ENCODE measurements at places on chromosomes 12 and 14. TPM values are rescaled to one million over a fixed set of nuclear protein-coding genes. Genes with fewer than 3 reads are reported as not detected.

DNA sequence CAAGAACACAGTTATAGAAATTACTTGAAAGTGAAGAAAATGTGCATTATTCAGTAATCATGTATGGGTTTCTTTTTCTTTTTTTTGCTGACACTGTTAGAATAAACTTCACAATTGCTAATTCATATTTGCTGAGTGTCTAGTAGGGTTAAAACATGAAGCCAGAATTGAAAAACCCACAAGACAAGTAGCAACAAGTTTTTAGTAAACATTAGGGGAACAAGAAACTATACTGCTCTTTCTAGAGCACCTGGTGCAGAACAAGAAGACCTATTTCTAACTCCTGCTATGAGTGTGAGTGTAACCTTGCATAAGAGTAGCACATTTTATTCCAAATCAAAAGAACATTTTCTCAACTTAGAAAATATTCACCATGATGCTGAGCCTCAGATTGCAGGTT, 83.2 kb downstream of the ITPR2 start:
- DNase-seq, result no peak

DNA sequence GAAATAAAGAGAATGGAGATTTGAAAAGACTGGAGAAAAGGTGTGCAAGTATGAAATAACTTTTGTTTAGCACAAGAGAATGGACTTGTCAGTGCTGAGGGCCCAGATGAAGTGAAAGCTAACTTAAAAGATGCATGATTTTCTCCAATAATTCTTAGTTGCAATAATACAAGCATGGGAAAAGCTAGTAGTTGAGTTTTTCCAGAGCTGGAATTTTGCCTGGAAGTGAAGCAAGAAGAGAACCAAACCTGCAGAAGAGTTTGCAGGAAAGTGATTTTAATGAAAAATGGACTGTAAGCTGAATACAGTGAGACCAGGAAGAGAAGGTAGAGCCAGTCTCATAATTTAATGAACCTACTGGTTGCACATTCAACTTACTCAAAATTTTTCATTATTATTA, 69.3 kb upstream of the FSCB start:
- no peak for DNase-seq

GRCh38 chr14:94485944-94486841, 10.2 kb upstream of the SERPINA9 start:
- DNase-seq, result peak; percentile 46

GRCh38 chr12:94874518-94875302, 128.8 kb downstream of the NDUFA12 start:
- no peak for DNase-seq

GRCh38 chr12:108319277-108320234, 19.6 kb downstream of the CMKLR1 start:
- no peak for DNase-seq

The HDAC7 gene
- 80.9 TPM for polyA plus RNA-seq

The PTPRO gene
- polyA plus RNA-seq, result 257 TPM

The PPM1H gene
- 29.5 TPM for polyA plus RNA-seq

Measured in left kidney (tissue), 8 donors.